ENCODE measurements at places on chromosomes 3 and 15.
A peak's percentile ranks its signal among the peaks of the same experiment; 100 is the strongest.

GRCh38 chr3:13146643-13147143 is 73.5 kb upstream of the IQSEC1 start:
- DNase-seq: no peak

- DNase-seq: no peak
Measured at GRCh38 chr3:89624494-89624893, 517.1 kb downstream of the EPHA3 start.

GRCh38 chr3:74066456-74066855 is 441.7 kb upstream of the PDZRN3 start:
- DNase-seq: no peak

DNA sequence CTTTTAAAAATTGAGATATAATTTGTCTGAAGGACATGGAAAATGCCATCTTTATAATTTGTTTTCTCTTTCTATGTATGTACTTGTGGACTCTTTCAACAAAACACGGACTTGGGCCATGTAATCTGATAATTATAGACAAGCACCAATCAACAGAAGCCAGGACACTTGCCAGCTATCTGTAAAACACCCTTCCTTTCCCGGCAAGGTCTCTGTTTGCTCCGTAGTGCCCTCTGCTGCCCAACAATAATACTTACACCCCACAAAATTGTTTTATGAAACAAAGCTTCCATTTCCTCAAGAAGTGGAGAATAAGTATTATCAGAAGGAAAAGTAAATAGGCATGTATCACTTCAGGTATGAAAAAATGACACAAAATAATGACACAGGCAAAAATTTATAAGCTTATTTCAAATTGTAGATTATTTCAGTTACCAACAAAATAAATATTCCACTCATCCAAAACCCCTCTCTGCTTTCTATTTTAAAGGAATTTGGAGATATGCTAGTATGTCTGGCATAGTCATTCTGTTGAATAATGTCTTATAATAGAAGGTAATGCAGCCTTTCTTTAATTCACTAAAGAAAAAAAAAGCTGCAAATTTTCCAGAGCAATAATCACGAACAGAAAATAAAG is 32.8 kb downstream of the MYH15 start:
- DNase-seq: peak; percentile 70

DNA sequence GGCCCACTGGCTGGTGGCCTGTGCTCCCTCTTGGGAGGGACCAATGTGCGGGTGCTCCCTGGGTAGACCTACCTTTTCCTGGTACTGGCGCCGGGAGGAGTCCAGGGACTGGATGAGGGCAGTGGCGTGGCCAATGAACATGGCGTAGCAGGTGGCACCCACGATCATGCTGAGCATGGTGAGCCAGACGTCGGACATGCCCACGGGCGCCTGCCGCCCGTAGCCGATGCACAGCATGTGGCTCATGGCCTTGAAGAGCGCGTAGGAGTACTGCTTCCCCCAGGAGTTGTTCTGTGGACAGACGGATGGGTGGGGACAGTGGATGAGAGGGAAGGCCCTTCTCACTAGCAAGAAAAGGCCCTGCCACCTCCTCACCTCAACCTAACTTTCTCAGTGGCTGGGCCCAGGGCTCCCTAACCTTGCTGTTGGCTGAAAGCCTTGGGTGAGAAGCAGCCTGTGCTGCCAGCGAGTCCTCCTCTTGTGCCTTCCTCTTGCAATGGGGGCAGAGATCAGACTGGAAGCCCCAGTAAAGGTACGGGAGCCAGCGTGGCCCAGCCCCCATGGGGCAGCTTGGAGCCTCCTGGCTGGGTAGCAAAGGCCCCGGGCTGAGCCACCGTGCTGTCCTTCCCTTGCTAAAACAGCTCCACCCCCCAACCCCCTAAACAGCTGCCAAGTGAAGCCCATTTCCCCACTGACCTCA is 39.1 kb downstream of the HCN4 start:
- DNase-seq: no peak

DNA sequence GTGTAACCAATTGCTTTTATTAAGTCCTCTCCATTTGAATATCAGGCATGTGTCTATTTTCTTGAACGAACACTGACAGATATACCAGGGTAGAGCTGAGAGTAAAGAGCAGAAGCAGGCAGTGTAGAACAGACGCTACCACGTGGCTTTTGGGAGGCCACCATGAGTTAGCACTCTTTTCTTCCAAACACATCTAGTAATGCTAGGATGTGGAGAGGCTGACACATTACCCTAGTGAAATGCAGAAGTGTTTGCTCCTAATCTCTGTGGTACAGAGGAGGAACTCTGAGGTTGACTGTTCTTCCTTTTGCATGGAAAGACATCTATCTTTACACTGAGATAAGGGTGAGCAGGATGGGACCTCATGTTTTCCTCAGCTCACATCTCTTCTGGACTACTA is 216.3 kb downstream of the SATB1 start:
- no peak for DNase-seq

Measured in fibroblast of skin of scalp (primary cell).